ENCODE measurements at places on chromosomes 1 and 21.

DNA sequence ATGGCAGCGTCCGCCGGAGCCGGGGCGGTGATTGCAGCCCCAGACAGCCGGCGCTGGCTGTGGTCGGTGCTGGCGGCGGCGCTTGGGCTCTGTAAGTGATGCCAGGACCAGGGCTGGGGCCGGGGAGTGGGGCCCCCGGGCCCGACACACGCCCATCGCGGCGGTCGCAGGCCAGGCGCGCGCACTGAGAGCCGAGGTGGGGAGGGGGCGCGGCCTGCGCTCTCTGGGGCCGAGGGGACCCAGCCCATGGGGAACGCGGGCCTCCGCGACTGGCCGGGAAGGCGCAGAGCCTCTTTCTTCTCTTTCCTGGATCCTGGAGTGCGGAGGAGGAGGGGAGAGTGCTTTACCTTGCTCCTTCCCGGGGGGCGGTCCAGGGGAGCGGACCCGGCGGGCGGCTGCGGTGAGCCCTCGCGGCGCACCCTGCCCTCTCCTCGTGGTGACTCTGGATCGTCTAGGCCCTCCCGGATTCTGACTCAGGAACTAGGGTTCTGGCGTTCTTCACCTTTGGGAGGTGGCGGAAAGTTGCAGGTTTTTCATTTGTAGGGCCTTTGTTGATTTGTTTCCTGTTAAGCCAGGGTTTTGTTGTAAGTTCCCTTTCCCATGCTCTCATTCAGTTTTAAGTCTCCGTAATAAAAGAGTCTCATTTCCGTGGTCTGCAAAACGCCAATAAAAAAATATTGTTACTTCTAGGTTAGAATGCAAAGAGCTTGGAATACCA is 529 bp downstream of the MPZL1 start:
- no peak for DNase-seq

DNA sequence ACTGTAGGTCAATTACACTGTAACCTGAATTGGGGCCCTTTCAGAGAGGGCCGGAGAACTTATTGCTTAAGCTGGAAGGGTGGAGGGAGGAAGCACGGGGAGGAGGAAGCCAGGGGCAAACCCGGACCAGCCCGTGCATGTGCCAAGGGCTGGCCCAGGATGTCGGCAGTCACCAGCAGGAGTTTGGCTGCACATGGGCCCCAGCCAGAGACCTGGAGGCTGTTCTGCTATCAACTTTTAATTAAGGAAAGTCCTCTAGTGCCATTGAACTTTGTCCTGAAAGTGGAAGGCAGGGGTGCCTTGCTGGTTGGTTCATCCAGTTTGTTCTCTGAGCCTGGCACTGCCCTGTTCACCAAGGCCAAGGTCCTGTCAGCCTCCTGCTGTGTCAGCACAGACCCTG is 200.8 kb upstream of the VAMP3 start:
- no peak for DNase-seq

DNA sequence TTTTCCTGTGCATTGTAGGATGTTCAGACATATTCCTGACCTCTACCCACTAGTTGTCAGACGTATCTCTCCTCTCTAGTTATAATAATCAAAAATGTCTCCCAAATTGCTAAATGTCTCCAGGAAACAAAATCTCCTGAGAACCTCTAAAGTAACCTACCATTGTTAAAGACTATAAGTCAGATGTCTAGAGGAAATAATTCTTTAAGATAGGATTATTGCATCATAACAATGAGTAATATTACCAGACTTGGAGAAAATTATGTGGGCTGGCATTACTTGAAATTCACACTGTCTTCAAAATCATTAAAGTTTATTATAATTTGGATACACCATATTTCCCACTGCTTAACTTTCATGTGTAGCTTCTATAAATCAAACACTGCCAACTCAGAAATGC is 643.0 kb upstream of the ADGRL2 start:
- DNase-seq = no peak

GRCh38 chr1:7526867-7527732 is 244.0 kb upstream of the VAMP3 start:
- no peak for DNase-seq

DNA sequence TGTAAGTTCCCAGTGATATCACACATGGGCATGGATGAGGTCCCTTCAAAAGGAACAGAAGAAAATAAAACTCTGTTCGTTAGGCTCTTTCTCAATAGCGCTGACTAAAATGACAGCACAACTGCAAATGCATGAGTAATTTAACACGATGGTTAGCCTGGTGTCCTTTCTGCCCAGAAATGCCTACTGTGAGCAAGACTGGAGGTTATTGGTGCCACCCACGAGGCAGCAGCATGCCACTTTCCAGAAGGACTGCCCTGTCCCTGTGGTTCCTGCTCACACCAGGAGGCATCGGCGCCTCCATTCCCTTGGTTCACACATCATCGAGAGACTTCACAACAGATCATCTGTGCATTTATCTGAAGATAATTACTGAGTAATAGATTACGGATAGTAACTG is 26.2 kb downstream of the VPS26C start:
- DNase-seq = no peak

GRCh38 chr21:41725421-41726031 is 41.3 kb downstream of the RIPK4 start:
- DNase-seq = no peak

GRCh38 chr1:47561523-47562007 is 123.7 kb downstream of the FOXD2 start:
- no peak for DNase-seq

GRCh38 chr1:157245823-157246222 is 107.6 kb upstream of the ETV3 start:
- no peak for DNase-seq

- DNase-seq = no peak
Observed at GRCh38 chr1:159010391-159010790, 684 bp downstream of the IFI16 start.

DNA sequence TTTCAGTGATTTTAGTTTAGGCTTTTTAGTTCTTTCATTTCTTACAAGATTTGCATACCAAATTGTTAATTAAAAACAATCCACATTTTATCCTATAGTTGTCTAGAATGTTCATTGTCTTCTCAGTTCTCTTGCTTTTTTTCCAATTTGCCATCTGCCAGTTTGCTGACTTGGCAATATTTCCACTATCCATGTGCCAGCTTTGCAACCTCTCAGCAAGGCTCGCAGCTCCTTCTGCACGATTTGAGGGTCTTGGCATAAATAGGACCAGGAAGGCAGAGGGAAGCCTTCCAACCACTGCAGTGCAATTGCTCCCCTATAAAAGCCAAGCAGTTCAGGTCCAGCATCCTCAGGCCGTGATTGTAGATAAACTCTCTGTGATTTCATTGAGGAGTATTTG is 306.8 kb upstream of the FMN2 start:
- DNase-seq = no peak

DNA sequence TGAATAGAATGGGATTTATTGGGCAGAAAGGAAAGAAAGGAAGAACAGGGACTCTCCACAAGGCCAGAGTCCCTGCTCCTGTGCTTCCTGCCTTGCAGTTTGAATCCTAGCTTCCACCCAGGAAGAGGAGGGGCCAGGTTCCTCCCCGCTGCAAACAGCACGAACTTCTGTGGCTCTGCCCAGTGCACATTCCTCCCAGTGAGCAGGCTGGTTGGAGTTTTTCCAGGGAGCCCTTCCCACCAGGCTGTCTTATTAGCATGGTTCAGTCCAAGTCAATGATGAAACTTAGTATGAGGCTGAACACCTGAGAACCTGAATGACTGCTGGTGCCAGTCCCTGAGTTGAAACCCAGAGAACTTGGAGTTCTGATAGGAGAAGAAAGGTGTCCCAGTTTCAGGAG is 247.2 kb downstream of the DUSP10 start:
- no peak for DNase-seq

- DNase-seq = no peak
Observed at GRCh38 chr1:175793617-175794016, 50.2 kb upstream of the TNR start.

GRCh38 chr1:46034601-46035516 is 97.6 kb downstream of the PIK3R3 start:
- DNase-seq = no peak

- no peak for DNase-seq
Observed at GRCh38 chr1:210582205-210582970, 253.7 kb downstream of the HHAT start.

DNA sequence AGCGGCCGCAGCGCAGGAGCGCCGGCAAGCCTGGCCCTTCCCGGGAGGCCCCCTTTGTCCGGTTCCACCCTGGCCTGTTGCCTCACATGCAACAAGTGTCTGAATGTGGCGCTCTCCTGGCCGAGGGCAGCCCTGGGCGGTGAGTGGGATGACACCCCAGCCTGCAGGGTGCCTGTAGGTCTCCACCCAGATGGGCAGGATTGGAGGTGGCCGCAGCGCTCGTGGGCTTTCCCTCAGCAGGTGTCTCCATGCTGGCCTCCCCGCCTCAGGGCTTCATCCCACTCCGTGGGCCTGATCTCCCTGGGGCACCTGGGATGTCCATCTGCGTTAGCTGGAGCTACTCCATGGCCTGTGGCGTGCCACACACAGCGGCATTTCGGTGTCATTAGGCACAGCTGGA is 1.5 kb downstream of the MIB2 start:
- DNase-seq = no peak

DNA sequence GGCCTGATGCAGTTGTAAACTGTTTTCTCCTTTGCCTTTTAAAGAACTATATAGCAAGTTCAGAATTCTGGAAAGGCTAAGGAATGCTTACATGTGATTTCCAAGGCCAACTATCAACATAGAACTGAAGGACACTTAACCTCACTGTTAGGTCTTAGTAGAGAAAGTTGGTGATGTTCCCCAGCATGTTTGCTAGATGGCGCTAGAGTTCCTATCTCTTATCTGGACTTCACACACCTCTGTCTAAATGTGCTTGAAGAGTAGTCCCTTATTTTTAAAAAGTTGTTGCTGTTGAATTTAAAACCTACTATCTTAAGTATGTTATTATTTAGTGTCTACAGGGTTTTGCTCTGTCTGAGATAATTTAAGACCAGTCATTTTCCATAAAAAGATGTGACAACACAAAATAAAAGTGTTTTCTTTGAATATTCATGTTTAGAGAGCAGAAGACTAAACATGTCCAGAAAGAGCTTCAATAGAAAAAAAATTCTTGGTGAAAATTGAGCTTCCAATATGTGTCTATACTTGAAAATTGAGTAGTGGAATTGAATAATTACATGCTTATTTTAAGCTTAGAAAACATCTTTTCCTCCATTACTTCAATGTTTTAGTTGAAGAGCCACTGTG is 237.3 kb downstream of the S1PR1 start:
- DNase-seq = no peak

- DNase-seq = peak; percentile 58
Observed at GRCh38 chr1:150561974-150562445, 12.8 kb downstream of the ADAMTSL4 start.

DNA sequence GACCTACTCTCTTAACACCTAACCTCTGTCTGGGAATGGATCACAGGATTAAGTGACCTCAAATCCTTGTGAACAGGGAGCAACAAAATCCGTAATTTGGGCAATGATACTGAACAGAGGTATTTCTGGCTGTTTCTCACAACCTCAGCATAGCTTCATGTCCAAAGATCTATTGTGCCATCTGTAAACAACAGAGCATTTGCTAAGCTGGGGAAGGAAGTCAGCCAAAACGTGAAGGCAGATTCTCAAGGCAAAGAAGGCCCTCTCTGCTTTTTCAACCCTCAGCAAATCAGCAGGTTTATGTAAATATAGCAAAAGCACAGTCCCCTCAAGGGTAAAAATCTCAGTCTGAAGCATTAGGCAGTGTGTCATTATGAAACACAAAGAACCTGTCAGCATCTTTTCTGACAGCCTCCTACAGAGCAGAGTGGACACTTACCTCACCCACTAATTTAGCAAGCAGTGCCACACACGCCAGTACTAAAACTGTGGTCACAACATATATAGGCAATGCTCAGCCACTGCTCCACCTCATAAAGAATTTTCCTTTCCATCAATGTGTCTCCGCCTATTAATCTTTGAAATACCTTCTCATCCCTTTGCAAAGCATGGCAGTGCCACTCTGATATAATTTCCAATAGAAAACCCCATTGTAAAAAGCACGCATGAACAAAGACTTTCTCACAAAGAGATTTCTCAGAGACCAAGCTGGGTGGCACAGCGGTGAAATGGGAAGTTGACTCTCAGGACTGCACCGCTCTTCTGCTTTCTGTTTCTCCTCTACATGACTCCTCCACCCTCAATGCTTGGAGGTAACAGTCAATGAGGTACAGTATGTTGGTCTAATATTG is 188.0 kb downstream of the RERE start:
- DNase-seq = no peak

DNA sequence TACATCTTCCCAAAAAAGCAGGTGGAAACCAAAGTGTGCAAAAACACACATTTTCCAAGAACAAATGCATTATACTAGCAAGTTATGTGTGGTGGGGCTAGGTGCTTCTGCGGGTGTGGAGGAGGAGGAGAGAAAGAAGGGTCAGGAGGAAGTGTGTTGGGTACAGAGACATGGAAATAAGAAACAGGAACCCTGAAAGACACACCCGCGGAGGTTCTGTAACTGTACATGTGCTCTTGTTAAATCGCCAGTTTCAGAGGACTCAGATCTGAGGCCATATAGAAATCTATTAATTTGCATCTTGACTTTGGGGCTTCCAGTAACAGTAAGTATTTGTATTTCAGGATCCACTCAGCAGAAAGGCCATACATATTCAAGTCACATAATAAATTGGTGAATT is 30.9 kb downstream of the ERG start:
- DNase-seq = no peak

DNA sequence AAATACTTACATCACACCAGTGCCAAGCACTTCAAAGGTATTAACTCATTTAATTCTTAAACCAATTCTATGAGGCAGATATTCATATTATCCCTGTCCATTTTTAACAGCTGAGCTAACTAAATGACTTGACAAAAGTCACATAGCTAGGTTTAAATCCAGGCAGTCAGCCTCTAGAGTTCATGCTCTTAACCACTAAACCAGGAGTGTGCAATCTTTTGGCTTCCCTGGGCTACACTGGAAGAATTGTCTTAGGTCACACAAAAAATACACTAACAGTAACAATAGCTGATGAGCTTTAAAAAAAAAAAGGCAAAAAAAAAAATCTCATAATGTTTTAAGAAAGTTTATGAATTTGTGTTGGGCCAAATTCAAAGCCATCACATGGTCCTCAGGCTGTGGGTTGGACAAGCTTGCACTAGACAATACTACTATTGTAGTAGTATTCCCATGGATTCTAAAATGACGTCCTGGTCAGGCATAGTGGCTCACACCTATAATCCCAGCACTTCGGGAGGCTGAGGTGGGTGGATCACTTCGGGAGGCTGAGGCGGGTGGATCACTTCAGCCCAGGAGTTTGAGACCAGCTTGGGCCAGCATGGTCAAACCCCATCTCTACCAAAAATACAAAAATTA is 10.0 kb downstream of the UBR4 start:
- no peak for DNase-seq

DNA sequence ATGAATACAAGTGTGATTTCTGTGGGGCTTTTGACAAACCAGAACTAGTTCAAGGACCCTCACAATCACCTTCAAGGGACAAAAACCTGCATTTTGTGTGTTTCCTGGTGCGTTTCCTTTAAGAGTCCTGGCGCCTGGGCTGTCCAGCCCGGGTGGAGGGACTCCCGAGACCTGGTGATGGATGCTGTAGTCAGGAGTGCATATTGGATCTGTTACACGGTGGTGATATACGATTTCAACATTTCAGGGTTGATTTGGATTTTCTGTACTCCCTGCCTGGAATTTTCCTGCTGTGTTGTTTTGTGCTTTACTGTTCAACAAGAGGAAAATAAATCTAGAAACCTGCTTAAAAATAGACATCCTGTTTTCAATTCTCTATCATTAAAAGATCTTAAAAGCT is 162.0 kb downstream of the KIF26B start:
- DNase-seq = no peak

Data from esophagus squamous epithelium (tissue), 5 donors.